ENCODE measurements at places on chromosomes 6 and 20.

- H3K4me1 ChIP-seq, result no peaks in the 10 kb centered on the region
- no peaks in the 10 kb centered on the region for H3K27me3 ChIP-seq
These were observed 253.5 kb downstream of the GJA1 start for GRCh38 chr6:121688974-121689373.

GRCh38 chr6:137928286-137928685 lies 61.2 kb downstream of the TNFAIP3 start:
- peaks cover 24% of the 10 kb centered on the region for H3K4me1 ChIP-seq
- no peaks in the 10 kb centered on the region for H3K27me3 ChIP-seq
- no peaks in the 10 kb centered on the region for H3K36me3 ChIP-seq
- DNase-seq, result no peak
- no peak overlapping the region for H3K4me3 ChIP-seq

DNA sequence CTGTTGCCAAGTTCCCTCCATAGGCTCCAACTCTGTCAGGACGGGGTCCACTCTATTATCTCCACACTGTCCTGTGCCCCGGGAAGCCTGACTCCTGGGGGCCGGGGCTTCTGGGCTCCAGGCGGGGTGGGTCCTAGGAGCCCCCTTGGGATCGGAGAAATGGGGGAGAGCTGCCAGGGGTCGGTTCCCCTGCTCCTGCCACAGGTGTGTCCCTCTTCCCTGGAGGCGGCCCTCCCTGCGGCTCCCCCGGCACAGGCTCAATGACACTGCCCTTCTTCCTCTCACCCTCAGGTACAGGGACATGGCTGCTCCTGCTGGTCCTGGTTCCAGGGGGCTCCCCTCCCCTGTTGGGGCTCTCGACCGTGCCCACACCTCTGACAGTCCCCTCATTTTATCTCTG lies 110.0 kb downstream of the DHX35 start:
- no peaks in the 10 kb centered on the region for H3K27me3 ChIP-seq
- no peaks in the 10 kb centered on the region for H3K4me1 ChIP-seq
- H3K27ac ChIP-seq, result no peak overlapping the region
- H3K36me3 ChIP-seq, result no peaks in the 10 kb centered on the region
- no peak for DNase-seq

DNA sequence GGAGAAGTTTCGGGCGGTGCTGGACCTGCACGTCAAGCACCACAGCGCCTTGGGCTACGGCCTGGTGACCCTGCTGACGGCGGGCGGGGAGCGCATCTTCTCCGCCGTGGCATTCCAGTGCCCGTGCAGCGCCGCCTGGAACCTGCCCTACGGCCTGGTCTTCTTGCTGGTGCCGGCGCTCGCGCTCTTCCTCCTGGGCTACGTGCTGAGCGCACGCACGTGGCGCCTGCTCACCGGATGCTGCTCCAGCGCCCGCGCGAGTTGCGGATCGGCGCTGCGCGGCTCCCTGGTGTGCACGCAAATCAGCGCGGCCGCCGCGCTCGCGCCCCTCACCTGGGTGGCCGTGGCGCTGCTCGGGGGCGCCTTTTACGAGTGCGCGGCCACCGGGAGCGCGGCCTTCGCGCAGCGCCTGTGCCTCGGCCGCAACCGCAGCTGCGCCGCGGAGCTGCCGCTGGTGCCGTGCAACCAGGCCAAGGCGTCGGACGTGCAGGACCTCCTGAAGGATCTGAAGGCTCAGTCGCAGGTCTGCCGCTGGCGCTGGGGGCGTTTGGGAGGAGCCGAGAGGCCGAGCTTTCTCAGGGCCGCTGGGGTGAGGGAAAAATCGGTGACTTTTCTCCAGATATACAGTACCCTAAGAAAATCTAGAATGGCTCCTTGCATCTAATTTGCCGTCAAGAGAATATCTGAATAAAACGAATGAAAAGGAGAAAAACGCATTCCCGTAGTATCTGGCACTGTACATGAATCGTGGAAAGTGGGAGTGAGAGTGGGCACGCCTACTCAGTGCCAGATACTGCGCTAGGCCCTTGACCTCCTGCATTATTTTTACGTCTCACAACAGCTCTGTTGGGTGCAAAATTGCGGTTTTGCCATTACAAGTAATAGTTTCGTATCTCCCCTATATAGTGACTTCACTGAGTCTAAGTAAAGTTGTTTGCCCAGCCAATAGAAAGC lies 1.0 kb downstream of the CALHM6 start:
- H3K4me1 ChIP-seq, result peaks cover 8% of the 10 kb centered on the region
- DNase-seq, result peak; percentile 91
- no peaks in the 10 kb centered on the region for H3K27me3 ChIP-seq
- H3K27ac ChIP-seq, result no peak overlapping the region
- H3K36me3 ChIP-seq, result no peaks in the 10 kb centered on the region
- peak overlapping the region; percentile 76 for H3K4me3 ChIP-seq

- DNase-seq, result no peak
- no peaks in the 10 kb centered on the region for H3K36me3 ChIP-seq
- H3K27ac ChIP-seq, result no peak overlapping the region
- H3K4me3 ChIP-seq, result no peak overlapping the region
- H3K27me3 ChIP-seq, result no peaks in the 10 kb centered on the region
These were observed 177.6 kb downstream of the JARID2 start for GRCh38 chr6:15423286-15423993.

- H3K27ac ChIP-seq, result no peak overlapping the region
- no peak for DNase-seq
- no peaks in the 10 kb centered on the region for H3K4me1 ChIP-seq
- H3K27me3 ChIP-seq, result no peaks in the 10 kb centered on the region
These were observed 117.5 kb upstream of the PCSK2 start for GRCh38 chr20:17109307-17109706.

DNA sequence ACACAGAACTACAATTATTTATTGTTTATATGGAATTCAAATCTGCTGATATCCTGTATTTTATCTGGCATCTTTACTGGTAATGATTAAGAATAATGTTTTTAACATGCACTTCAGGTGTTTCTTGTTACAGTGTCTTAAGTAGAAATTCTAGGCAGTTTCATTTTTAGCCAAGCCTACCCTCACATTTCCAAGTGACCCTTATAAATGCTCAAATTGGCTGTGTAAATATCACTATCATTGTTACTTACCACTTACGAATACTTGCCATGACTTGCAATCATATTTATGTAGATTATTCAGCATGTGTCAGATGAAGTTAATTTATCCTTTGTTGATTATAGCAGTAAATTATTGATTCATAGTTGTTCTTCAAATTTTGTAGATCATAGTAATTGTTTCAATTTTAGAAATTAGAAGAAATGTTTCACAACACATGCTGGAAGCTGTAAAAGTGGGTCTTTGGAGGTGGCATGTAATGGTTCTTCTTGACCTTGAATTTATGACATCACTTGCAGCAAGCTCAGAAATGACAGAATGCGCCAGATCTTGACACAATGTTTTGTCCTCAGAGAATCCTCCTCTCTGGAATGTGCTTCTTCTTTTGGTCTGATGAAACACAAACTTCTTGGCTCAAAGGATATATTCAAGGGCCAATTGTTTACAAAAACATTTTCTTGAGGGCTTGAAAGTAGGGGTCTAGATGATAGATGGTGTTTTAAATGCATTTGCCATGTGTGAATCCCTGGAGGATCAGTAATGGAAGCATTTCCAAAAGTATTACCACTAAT lies 471.8 kb downstream of the COL12A1 start:
- no peaks in the 10 kb centered on the region for H3K36me3 ChIP-seq
- DNase-seq, result no peak
- H3K4me3 ChIP-seq, result no peak overlapping the region

- H3K4me3 ChIP-seq, result no peak overlapping the region
- no peaks in the 10 kb centered on the region for H3K27me3 ChIP-seq
- no peak for DNase-seq
- no peak overlapping the region for H3K27ac ChIP-seq
These were observed 29.5 kb upstream of the RNGTT start for GRCh38 chr6:88992741-88993552.

DNA sequence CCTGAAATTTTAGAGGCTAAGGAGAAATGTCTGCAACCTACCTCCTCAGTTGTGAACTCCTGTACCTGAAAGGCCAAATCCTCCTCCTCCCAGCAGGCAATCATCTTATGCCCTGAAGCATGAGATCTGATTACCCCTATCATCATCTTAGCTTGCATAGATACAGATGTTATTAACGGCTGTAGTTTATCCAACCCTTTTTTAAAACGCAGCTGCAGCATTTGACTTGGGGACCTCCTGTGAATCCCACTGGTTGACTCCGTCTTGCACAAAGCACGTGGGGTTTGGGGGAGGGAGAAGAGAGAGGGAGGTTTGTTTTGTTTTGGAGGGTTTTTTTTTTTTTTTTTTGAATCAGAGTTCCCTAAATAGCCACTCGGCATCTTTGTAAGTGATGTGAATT lies 5.8 kb upstream of the NR2E1 start:
- H3K4me3 ChIP-seq, result no peak overlapping the region
- DNase-seq, result no peak
- H3K27ac ChIP-seq, result no peak overlapping the region

DNA sequence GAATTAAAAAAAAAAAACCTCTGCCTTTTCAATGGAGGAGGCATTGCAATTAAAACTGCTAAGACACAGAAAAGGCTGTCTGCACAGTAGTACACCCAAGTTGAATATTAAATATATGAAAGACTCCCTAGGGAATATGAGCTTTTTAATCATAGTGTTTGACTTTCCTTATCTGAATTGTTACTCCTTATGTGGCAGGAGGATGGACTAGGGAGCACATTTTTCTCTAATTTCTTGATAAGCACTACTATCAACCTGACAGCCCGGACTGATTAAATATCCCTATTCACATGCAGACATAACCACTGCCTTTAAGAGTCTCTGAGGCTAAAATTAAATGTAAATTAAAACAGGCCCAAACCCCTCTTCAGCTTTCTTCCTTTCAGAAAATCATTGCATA lies 428.6 kb upstream of the GJE1 start:
- H3K27me3 ChIP-seq, result no peaks in the 10 kb centered on the region
- no peaks in the 10 kb centered on the region for H3K36me3 ChIP-seq
- H3K27ac ChIP-seq, result no peak overlapping the region
- no peak overlapping the region for H3K4me3 ChIP-seq

DNA sequence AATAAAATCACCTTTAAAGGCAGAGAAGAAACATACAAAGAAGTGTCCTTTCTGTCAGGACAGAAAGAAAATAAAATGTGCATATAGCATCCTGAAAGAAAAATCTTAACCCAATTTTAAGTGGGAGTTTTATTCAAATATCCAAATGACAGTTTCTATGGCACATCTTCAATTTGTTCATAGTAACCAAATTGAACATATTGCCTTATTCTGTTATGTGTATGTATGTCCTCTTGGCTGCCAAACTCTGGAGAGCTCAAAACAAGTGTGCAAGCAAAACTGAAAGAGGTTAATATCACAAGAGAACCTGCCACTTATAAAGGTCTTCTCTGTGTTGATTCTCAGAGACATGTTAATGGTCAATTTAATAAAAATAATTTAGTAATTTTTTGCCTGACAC lies 334.7 kb downstream of the BCKDHB start:
- no peak overlapping the region for H3K4me3 ChIP-seq
- no peaks in the 10 kb centered on the region for H3K4me1 ChIP-seq
- H3K27ac ChIP-seq, result no peak overlapping the region
- no peak for DNase-seq

- H3K4me3 ChIP-seq, result no peak overlapping the region
- no peak overlapping the region for H3K27ac ChIP-seq
- no peaks in the 10 kb centered on the region for H3K27me3 ChIP-seq
- no peaks in the 10 kb centered on the region for H3K4me1 ChIP-seq
- no peaks in the 10 kb centered on the region for H3K36me3 ChIP-seq
These were observed 42.5 kb upstream of the PNISR start for GRCh38 chr6:99467509-99468106.

DNA sequence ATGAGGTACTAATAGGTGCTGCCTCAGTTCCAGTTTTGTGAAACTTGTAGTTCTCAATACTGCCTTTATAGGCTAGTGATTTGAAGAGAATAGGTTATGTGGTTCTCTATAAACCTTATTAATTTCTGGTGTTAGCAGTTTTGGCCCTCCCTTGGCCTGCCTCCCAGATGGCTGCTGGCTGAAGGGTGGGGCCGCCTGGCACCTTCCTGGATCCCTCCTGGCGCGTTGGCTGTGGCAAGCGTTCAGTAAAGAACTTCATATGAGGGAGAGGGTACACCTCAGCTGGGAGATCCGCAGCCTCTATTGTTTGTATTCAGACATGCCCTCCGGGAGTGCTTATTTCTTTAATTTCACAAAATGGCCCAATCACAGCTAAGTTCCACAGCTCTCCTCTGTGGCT lies 51.9 kb downstream of the FAM120B start:
- no peak overlapping the region for H3K27ac ChIP-seq
- H3K27me3 ChIP-seq, result no peaks in the 10 kb centered on the region
- peaks cover 18% of the 10 kb centered on the region for H3K36me3 ChIP-seq
- DNase-seq, result no peak

GRCh38 chr6:3406362-3406821 lies 50.5 kb downstream of the SLC22A23 start:
- peaks cover 24% of the 10 kb centered on the region for H3K4me1 ChIP-seq
- no peak for DNase-seq
- H3K27ac ChIP-seq, result no peak overlapping the region
- no peaks in the 10 kb centered on the region for H3K36me3 ChIP-seq
- no peaks in the 10 kb centered on the region for H3K27me3 ChIP-seq

DNA sequence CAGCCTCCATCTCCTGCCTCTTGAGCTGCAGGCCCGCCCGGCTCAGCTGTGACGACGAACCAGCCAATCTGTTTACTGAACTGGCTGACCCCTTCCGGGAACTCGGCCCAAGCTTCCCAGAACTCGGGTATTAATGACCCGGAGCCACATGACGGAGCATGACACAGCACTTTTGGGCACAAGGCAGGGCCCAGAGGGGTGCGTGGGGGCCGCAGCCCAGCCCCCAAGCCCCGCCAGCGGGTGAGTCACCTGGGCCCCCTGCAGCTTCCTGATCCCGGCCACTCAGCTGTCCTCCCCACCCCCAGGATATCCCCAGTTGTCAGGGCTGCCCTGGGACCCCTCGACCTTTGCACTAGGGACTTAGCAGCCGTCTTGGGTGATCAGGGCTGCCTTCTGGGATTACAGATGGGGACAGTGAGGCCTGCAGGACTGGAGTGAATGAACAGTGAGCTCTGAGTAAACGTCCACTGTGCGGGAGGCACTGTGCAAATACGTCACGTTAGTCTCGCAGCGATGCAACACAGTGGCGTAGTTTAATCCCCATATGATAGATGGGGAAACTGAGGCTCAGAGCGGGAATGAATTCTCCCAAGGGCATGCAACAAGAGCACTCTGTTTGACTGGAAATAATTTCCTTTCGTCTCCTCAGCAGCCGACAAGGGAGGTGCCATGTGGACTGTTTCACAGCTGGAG lies 102.1 kb downstream of the CEBPB start:
- no peaks in the 10 kb centered on the region for H3K36me3 ChIP-seq
- no peaks in the 10 kb centered on the region for H3K27me3 ChIP-seq
- H3K27ac ChIP-seq, result no peak overlapping the region
- H3K4me3 ChIP-seq, result no peak overlapping the region
- DNase-seq, result peak; percentile 50

GRCh38 chr20:38246357-38247165 lies 14.0 kb downstream of the KIAA1755 start:
- no peak overlapping the region for H3K4me3 ChIP-seq
- no peaks in the 10 kb centered on the region for H3K4me1 ChIP-seq
- no peak overlapping the region for H3K27ac ChIP-seq
- H3K36me3 ChIP-seq, result no peaks in the 10 kb centered on the region

DNA sequence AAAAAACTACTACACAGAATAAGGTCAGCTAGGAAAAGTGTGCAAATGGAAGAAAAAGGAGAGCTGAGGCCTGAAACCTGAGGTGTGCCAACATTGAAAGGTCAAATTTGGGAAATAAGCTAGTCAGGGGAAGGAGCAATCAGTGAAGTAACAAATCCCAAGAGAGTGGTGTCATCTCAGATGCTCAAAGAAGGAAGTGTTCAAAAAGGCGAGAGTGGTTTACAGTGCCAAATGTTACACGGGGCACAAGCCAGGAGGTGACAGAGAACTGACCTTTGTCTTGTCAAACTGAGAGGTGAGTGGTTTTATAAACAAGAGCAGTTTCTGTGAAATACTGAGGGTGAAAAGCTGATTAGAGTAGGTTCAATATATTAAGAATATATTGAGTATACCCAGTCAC lies 83.0 kb upstream of the TCF21 start:
- no peak for DNase-seq
- no peaks in the 10 kb centered on the region for H3K27me3 ChIP-seq
- no peaks in the 10 kb centered on the region for H3K4me1 ChIP-seq
- no peak overlapping the region for H3K4me3 ChIP-seq
